ENCODE measurements at places on chromosomes 12 and 14.

- no peak for DNase-seq
These were observed 140.2 kb downstream of the NUAK1 start for GRCh38 chr12:105998561-105998960.

DNA sequence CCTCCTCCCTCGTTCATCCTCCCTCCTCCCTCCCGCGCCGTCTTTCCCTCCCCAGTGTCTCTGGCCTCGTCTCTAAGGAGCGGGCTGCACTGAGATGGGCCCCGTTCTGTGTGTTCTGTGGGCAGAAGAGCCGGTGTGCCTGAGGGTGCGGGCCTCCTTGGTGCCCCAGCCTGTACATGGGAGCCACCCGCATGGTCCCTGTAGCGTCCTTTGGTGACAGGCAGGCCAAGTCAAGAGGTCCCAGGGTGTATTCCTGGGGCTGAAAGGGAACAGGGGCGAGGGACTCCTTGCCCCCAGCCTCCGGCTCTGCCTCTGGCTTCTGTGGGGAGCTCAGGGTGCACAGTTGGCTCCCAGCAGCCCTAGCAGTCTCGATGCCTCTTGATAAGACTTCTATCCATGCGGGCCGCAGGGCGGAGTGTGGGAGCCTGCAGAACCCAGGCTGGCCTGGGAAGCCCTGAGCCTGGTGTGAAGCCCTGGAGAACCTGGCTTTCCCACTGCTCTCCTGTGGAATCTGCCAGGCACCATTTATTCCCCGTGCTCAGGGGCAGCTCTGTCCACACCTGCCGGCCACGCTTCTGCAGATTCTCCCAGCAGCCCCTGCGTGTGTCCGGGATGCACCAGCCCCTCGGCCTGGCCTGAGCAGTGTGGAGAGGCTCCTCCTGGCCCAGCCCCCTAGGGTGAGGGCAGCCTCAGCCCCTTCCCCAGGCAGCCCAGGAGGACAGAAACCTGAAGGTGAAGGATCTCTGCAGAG is 181.3 kb downstream of the KIF26A start:
- DNase-seq = no peak

GRCh38 chr14:92785667-92786426 is 8.3 kb upstream of the GOLGA5 start:
- DNase-seq = no peak

GRCh38 chr14:67512463-67513310 is 20.4 kb upstream of the PLEKHH1 start:
- no peak for DNase-seq

GRCh38 chr12:101772012-101772775 is 32.9 kb upstream of the SYCP3 start:
- no peak for DNase-seq

- DNase-seq = no peak
These were observed at the start of gene KRT1 for GRCh38 chr12:52680363-52680762. Gene KRT1 (minus strand): TSS chr12:52680407. CDS start chr12:52680348, 59 bp downstream.

DNA sequence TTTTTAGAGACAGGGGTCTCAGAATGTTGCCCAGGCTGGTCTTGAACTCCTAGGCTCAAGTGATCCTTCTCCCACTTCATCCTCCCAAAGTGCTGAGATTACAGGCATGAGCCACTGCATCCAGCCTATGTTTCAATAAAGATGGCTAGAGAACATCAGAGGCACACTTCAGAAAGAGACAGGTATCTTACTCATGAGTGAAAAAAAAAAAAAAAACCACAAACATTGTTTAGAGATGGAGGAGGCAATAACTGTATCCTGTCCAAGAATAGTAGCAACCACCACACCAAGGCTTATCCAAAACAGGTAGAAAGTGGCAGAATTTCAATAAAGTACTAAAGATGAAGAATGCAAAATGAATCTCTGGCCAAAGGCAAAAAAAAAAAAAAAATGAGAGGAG is 30.3 kb downstream of the EEA1 start:
- no peak for DNase-seq

DNA sequence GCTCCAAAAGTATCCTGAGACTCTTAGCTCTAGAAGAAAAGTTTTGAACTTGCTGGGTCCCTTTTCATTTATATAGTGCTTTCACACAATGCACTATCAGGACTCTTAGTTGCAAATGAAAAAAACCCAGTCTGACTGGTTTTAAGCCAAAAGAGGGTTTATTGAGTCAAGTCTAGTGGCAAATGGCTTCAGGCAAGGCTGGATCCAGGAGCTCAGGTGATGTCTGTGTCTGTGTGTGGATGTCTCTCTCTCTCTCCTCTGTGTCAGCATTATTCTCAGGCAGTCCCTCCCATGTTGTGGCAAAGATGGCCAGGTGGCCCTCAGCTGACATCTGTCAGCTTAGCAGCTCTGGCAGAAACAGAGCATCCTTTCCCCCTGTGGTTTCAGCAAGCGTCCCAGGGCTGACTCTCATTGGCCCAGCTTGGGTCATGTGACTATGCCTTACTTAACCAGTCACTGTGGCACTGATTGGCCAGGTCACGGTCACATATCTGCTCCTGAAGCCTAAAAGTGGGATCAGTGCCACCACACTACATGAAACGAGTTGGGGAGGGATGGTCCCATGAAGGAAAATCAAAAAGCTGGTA is 6.2 kb downstream of the TMEM120B start:
- DNase-seq = no peak

- no peak for DNase-seq
These were observed 229.6 kb upstream of the NAV3 start for GRCh38 chr12:77601069-77601468.

DNA sequence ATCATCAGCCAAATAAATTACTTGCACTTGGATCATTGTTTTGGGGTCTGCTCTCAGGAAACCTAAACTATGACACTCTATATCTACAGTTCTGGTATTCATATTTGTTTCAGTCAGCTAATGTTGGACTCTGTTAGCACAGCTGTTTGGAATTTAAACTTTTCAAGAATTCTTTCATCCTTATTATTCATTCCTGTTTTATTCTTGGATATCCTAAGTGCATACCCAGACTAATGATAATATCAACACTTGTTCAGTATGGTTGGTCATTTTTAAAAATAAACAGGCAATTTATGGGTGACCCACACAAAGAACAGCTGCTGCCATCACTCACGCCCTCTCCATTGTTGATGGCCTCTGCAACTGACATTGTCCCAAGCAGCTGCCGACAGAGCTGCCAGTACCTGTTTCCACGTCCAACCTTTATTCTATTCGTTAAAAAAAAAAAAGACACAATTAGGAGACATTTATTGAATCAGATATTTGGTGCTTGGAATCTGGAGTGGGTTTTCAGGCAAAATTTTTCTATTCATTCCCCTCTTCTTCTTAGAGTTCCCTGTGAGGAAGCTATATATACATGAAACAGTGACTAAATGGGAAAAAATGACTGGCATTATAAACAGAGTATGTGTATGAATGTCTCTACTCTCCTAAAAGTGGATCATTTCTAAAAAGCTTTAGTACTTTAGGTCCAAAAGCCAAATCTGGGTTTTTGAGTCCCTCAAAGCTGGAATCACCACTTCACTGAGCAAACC is 252.1 kb upstream of the NAV3 start:
- no peak for DNase-seq

DNA sequence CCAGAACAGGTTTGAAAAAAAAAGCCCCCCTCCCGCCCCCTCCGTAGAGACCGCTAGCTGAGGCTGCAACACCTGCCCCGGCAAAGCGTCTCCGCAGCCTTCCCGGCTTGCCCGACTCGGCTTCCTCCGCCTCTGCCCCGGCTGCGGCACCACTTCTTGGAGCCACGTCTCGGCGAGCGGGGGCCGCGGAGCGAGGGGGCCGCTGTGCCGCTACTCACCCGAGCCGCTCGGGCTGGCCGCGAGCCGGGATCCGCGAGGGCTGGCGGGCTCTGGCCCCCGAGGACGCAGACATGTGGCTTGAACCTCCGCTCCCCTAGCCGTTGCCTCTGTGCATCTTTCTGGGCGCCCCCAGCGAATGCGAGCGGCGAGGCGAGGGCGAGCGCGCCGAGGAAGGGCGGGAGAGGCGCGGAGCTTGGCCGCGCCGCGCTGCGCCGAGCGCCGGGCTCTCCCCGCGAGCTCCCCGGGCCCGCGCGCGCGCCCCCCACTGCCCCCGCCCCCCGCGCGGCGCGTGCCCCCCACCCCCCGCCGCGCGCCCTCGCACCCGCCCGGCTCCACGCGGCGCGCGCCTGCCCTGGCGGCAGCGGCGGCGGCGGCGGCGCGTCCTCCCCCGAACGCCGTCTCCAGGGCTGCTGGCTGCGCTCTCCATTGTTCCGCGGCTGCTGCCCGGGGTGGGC is 249.5 kb downstream of the APAF1 start:
- DNase-seq = no peak

GRCh38 chr12:77767756-77768343 is 62.8 kb upstream of the NAV3 start:
- no peak for DNase-seq

GRCh38 chr12:45183246-45183645 is 32.6 kb upstream of the ANO6 start:
- DNase-seq = no peak

DNA sequence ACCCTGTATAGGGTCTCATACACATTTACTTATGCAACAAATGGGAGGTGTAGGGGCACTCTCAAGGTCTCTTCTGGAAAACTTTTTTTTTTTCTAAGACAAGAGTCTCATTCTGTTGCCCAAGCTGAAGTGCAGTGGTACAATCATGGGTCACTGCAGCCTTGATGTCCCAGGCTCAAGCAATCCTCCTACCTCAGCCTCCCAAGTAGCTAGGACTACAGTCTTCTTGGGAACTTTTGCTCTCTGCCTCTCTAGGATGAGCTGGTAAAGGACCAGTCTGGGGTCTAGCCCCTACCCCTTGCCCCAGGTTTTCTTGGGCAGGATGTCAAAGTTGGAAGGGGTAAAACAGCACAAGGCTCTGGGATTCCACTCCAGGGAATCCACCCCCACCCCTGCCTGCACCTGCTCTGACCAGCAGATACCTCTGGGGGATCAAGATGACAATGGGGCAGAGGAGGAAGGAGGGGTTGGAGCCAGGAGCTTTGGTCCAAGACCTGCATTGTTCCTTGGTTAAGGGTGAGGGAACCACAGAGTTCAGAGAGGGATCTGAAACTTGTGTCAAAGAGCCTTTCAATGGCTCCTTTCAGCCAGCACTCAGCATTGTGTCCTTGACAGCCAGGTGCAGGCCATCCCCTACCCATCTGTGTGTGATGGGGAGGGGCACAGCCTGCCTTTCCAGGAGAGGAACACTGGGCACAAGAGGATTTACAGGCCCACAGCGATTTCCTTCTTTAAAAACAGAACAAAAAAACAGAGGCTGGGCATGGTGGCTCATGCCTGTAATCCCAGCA is 12.2 kb downstream of the CTDSP2 start:
- no peak for DNase-seq

- no peak for DNase-seq
These were observed 12.1 kb downstream of the BMAL2 start for GRCh38 chr12:27344760-27345159.

DNA sequence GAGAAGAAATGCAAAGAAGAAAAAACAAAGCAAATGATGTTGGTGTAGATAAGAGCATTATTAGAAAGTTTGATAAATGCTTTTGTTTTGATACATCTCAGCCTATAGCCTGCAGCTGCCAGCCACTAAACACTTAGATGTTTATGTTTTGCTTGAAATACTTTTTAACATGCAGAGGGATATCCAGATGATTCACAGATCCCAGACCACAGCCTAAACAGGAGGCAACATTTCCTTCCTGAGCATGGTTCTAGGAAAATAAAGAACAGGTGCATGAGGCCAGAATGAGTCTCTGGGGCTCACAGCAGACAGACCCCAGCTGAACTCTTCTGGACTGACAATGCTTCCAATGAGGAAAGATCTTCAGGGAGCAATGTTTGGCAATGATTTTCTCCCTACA is 103.7 kb upstream of the EEA1 start:
- DNase-seq = no peak

DNA sequence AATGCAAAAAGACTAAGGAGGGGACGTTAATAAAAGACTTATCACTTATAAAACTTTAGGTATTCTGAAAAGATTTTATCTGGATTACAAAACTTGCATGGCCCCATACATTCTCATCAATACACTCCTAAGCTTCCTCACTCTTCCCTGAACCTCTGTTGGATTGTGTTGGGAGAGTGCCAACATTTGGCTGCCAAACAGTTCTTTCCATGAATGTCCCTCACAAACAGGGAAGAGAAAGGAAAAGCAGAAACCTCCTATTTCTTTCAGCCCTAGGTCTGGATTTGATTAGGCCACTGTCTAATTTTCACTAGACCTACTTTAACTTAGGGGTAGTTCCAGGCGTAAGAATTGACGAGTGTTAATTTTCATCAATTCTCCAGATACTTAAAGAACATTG is 11.7 kb downstream of the PTHLH start:
- DNase-seq = no peak
